ENCODE measurements at places on chromosomes 2 and 18. TPM values are rescaled to one million over a fixed set of nuclear protein-coding genes. Genes with fewer than 3 reads are reported as not detected.

- peak; percentile 61 for DNase-seq
These were observed 215.4 kb downstream of the AGAP1 start for GRCh38 chr2:235709124-235709813.

Gene HOXD3
- total RNA-seq, result not detected

Gene KYNU
- 1.5 TPM for total RNA-seq

Gene NIFK
- 55.7 TPM for total RNA-seq

GRCh38 chr2:60926741-60927552 is 45.6 kb downstream of the REL start:
- no peak for DNase-seq

- peak; percentile 57 for DNase-seq
These were observed 5.1 kb downstream of the TRIB2 start for GRCh38 chr2:12721566-12722446.

Gene OSBPL6
- total RNA-seq, result 18.1 TPM

DNA sequence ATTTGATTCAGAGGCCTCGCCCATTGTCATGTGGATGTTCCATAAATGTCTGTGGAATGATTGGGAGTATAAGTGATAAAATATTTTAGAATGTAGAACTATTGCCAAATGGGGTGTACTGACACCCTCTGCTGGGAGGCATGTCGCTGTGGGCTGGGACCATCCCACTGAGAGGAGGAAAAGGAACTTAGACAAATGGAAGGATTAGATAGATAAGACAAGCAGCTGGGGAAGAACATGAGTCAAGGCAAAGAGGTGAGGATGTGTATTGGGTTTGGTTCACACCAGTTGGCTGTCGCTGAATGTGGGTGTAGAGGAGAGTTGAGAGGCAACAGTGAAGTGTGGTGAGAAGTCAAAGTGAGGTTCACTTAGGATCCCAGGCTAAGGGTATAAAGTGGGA is 4.0 kb downstream of the C2orf74 start:
- DNase-seq, result peak; percentile 14

DNA sequence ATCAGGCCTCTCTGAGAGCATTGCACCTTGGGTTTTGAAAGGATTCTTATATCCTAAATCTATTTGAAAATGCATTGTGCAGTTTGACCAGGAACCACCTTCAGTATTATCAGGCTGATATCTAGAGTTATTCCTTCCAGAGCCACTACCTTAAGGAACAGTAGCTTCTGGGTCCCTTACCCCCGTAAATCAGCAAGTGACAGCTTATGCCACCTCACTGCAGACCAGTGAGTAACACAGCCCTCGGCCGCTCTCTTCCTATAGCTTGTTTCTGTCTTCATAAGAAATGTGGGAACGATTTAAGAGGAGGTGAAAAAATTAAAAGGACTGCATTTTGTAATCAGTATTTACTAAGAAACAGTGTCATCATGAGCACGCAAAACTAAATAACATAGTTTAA is 584.2 kb downstream of the GALR1 start:
- DNase-seq, result no peak

DNA sequence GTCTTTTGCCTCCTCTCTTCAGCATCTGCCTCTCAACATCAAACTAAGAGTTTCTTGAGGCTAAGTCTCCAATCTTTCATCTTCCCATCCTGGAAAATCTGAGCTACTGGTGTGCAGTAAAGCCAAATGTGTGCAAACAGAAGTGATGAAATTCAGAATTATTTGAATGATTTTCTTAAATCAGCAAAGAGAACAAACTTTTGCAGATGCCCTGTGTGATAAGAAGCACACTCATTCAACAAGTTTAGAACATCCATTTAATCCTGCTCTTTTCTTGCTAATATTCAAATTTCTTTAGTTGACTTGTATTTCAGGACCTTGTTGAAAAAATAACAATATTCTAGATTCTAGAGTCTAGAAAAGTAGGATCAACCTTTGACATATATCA is 1374.9 kb upstream of the CELF4 start:
- no peak for DNase-seq

Gene RFX8
- 27.8 TPM for total RNA-seq

Gene CFC1
- not detected for total RNA-seq

DNA sequence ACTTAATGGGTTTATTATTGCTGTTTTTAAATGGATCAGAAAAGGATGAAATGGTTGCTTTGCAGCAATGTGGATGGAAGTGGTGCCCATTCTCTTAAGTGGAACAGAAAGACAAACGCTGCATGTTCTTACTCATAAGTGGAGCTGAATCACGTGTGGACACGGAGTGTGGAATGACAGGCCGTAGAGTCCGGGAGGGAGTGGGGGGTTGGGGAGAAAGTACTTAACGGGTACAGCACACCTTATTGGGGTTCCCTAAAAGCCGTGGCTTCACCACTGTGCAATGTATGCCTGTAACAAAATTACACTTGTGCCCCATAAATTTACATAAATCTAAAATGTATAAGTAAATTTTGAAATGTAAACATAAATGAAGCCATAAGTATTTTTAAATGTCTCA is 64.0 kb upstream of the CTDP1 start:
- DNase-seq, result no peak

- DNase-seq, result no peak
These were observed 28.2 kb upstream of the SLC8A1 start for GRCh38 chr2:40480073-40480472.

Gene VWA3B
- not detected for total RNA-seq

DNA sequence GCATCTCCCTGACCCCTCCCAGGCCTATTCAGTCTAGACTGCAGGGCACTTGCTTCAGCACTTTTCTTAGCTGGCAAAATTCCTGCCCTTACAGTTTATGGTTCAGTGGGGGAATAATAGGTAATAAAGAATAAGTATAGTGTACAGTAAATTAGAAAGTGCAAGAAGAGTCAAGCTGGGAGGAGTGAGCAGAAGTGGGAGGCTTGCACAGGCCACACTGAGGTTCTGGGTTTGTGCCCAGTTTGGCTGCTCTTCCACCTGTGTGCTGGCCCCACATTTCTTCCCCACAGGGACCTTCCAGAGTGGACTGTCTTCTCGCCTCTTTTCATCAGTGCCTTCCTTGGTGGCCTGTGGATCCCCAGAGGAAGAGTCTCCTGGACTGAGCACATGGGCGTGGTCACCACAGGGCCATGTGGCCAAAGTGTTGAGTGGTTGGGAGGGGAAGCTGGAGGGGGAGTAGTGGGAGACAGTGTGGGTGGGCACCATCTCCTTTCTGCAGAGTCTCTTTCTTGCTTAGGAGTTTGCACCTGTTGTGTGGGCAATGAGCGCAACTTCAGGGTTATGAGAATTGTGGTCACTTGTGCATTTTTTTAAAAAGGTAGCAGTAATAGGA is 128.6 kb upstream of the ZSWIM2 start:
- no peak for DNase-seq

DNA sequence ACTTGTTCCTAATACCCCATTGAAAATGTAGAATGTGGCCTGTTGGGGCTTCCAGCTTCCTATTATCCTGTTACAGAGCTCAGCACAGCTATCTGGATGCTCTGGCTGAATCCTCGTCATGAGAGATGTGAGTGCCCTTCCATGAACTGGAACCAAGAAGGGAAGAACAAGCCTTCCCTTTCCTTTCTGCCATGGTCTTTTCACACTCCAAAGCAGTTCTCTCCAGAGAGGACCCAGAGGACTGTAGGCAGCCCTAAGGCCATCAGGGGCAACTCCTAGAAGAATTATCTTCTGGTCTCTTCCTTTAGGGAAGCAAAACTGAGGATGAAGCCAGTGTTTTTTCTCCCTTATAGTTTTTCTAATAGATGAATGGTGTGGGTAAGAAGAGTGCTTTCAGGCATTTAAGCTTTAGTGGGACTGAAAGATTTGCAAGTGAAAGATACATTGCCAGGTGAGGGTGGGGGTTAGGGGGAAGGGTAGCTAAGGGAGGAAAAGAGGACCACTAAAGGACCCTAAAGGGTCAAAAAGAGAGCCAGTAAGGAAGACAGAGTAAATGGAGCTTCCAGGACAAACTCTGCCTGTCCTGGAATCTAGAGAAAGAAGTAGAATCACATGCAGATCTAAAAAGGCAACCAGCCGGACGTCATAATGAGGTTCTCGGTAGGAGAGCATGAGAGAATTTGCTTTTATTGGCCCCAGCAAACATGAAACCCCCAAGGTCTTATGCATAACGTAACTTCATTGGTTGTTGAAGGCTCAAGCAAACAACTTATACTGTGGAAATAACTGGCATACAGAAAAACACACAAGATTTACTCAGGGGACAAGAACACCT is 12.4 kb upstream of the XPO1 start:
- DNase-seq, result no peak

GRCh38 chr2:622357-622756 is 54.8 kb downstream of the TMEM18 start:
- no peak for DNase-seq

- DNase-seq, result no peak
These were observed 185.4 kb upstream of the DLGAP1 start for GRCh38 chr18:4640349-4641012.

GRCh38 chr18:5461041-5461440 is 82.8 kb downstream of the EPB41L3 start:
- no peak for DNase-seq

DNA sequence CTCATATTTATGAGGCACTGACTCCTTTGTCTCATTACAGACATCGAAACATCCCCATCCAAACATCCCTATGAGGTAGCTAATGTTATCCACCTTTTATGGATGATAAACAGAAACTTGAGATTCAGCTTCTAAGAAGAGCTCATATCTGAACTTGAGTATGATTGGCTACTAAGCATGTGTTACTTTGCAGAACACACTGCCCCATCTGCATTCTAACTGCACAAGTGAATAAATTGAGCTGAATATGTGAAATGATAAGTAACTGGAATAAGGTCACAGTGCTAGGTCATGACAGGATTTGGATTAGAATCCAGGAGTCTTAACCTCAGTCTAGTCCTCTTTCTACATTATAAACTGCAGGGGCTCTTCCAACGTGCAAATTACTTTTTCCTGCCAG is 172.7 kb downstream of the SETBP1 start:
- no peak for DNase-seq

DNA sequence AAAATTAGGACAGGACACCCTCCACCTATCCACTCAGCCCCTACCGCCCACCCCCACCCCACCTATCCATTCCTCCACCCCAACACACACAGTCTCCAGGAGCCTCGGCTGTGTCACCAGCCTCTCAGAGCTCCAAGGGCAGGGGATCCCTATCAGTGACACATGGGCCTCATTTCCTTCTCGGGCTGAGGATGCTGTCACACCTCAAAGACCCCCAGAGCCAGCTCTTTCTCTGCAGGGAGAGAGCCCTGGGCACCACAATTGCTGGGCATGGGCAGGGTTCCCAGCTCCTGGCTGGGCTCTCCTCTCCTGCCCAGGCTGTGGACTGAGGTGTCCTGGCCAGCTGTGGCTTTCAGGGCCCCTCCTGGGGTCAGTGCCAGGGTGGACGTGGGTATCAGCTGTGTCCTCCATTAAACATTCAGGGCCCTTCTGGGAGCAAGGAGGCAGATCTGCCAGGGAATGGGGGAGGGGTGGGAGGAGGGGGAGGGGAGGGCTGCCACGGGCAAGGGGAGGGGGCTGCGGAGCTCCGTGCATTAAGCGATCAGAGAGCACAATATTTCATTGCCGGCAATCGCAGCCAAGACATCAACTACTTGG is 14.3 kb upstream of the ECEL1 start:
- no peak for DNase-seq

GRCh38 chr18:74742573-74743243 is 145.0 kb downstream of the ZNF407 start:
- peak; percentile 41 for DNase-seq

GRCh38 chr18:51168960-51169662 is 28.4 kb downstream of the MEX3C start:
- DNase-seq, result no peak

- DNase-seq, result no peak
These were observed 413.5 kb downstream of the TMX3 start for GRCh38 chr18:68301441-68301840.

- peak; percentile 67 for DNase-seq
These were observed 26.1 kb downstream of the DGUOK start for GRCh38 chr2:73952499-73953446.

DNA sequence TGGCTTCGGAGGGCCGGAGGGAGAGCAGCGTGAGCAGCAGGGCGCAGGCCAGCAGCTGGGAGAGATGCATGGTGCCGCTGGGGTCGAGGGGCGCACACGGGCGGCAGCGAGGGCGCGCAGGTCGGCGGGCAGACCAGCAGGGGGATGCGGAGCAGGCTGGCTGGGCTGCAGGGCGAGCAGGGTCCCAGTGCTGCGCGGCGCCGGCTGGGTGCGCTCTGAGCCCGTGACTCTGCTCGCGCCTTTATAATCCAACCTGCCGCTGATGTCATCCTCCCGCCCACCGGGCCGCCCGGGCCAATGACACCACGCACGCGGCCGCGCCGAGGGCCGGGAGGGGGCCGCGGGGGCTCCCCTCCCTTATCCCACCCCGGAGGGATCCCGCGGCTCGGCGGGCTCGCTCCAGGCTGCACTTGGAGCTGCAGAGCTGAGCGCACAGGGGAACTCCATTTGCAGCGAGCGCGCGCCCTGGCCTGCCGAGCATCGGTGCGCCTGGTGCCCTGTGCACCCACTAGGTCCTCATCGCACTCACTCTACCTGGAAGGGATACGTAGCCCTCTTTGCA is at the start of gene NPPC:
Gene NPPC, minus strand, starts transcription at position 217 of the 562 bp plus-strand sequence. Its CDS starts 147 bp downstream, at position 70.
- DNase-seq, result peak; percentile 32

- DNase-seq, result no peak
These were observed 88.4 kb downstream of the EHD3 start for GRCh38 chr2:31322371-31322770.

DNA sequence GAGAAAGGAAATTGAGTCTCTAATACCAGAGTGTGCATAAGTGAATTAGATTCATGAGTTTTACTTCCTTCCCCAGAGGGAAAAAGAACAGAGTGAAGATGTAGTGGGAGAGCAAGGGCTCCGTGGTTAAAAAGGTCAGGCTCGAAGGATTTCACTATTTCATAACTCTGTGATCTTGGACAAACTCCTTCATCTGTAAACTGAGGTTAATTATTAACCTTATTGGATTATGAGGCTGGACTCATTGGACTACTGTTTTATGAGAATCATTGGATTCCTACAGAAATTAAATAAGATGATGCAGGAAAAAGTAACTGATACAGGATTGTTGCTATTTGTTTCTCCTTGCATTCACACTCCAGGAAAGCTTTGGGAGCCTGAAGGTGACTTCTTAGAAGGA is 45.0 kb downstream of the SRD5A2 start:
- no peak for DNase-seq

DNA sequence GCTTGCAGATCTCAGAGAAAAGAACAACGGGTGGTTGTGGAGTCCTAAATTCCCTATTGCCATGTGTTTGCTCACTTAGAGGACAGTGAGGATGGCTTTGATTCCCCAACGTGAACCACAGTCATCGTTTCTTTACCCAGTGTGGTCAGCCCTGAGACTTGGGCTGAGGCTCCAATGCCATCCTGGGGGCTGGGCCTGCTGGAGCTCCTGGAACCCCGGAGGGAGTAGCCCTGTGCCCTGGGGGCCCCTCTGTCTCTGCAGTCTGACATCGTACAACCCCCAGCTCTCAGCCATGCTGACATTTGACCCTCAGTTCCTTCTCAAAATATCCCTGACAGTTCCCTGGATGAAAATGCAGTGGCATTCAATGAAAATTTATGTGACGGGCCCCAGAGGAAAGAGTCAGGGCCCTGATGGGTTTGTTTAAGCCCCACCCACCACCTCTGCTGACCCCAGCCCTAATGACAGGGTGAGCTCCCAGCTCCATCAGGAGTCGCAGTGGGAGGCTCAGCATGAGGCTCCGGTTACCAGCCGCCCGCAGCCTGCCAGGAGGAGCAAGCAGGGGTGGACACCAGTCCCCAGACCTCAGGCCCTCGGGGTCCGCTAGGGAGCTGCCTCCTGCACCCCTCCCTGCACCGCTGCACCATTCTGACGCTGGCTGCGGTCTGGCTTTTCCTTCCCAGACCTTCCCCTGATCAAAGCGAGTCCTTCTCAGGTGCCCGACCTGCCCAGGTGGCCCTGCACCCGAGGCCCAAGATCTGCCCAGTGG is 120.9 kb downstream of the TWIST2 start:
- DNase-seq, result no peak

Gene MAB21L4
- total RNA-seq, result not detected

Gene ANKRD30B
- total RNA-seq, result 1.1 TPM

Measured in LHCN-M2 (cell line).